Stimulated activated CD8-positive, alpha-beta memory T cell treated with anti-CD3 and anti-CD28 coated beads, Interleukin-7, amount 100 ng/mL, for 24 hours (primary cell): ENCODE measurements at places on chromosomes 6 and 20.

DNA sequence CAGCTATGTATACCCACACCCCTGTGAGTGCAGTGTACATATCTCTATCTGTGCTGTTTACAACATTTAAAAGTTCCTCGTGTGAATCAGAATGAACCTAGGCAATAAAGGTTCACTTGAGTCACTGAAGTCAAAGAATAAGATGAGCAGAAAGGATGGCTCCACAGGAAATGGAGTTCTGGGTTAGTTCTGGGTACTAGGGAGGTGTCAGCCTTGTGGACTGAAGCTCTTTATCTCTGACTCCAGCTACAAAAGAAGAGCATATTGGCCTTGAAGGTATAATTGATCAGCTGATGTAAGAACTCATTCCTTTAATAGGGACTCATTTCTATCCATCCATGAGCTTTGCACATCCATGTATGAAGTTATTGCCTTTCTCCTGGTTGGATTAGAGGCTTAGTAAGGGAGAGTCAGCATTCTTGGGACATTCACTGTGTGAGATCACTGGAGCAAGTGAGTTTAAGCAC lies 73.9 kb upstream of the BACH2 start:
- no peak for DNase-seq

GRCh38 chr6:152943260-152943897 lies 39.5 kb downstream of the FBXO5 start:
- DNase-seq: no peak

DNA sequence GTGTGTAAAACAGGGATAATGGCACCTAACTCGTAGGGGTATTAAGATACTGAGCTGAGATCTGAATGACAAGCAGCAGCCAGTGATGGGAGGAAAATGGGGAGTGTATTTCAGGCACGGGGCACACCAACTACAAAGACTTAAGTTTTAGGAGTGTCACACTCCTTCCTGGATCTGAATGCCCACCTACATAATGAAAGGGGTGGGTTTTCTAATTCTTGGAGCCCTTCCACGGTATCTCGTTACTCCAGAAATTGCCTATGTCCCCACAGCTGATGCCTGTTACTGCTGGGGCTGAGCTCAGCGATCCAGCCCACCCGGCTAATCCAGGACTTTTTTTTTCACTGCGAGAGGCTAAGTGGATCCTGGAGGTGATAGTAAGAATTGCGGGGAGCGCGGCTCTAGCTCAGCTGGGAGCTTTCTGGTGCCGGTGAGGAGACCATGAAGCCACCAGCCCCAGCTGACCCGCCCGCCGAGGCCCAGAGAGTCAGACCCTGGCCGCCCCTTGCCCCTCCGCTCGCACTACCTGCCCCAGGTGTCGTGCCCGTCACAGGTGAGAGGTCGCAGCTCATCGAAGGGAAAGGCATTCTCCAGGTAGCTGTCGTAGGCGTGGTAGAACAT lies 727 bp downstream of the EDEM2 start:
- no peak for DNase-seq

DNA sequence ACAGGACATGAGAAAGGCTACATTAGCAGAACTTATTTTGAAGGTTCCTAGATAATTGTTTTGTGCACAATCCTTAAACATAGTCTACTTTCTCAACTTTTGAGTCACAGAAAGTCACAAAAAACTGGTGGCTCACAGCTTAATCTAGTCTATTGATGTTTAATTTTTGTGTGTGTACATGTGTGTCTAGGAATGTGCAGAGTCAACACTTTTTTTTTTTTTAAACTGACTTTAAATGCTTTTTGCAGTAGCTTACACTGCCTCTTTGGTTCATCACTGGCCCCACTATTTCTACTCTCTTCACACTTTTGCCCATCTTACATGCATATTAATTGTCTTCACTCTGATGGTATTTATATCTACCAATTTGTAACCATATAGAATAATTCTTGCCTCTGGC lies 566.9 kb downstream of the BCKDHB start:
- DNase-seq: no peak

- DNase-seq: no peak
These were observed 686 bp upstream of the EGFL8 start for GRCh38 chr6:32163559-32164258.

- DNase-seq: no peak
These were observed 624 bp upstream of the TJAP1 start for GRCh38 chr6:43476746-43477145.

DNA sequence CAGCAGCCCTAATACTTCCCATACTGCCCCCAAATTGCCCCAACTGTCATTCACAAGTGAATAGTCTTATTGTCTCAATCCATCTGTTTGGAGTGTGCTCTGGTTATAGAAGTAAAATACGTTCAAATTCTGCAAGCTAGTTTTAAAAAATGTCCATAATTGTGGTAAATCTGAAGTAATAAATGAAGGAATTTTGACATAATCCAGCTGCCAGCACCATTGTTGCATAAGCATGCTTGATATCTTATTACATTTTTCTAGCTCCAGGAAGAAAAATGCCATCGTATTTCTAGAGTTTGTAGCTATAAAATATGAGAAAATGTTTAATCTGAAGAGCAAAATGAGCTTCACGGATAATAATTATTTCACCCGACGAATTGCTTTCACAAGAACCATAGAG lies 664.7 kb downstream of the RFPL4B start:
- DNase-seq: no peak
